Head of caudate nucleus (tissue), 42 donors: ENCODE measurements at places on chromosomes 3 and 15.

GRCh38 chr3:4011166-4011565 is 211.9 kb downstream of the LRRN1 start:
- DNase-seq, result no peak

GRCh38 chr3:71983694-71984093 is 198.7 kb upstream of the PROK2 start:
- no peak for DNase-seq

- no peak for DNase-seq
Observed at GRCh38 chr15:79007066-79007465, 62.2 kb upstream of the CTSH start.

GRCh38 chr15:88897456-88898194 is 2.3 kb upstream of the HAPLN3 start:
- peak; percentile 88 for DNase-seq

- no peak for DNase-seq
Observed at GRCh38 chr3:185717121-185717520, 107.7 kb downstream of the IGF2BP2 start.

DNA sequence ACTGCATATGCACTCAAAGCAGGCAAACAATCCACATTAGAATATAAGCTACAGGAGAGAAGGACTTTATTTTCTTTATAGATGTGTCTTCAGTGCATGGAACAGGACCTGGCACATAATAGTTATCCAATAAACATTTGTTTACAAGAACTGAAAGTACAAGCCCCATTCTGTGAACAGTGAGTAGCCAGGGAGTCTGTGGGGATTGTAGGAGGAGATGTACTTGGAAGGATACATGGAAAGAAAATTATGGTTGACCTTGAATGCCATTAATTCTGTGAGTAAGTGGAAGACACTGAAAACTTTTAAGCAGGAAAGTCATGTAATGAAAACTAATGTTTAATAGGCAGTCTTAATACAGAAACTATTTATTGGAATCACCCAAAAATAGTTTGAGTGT is 28.3 kb downstream of the MASP1 start:
- DNase-seq, result no peak

GRCh38 chr15:65323071-65323511 is 18.6 kb downstream of the RNU5B-1 start:
- DNase-seq, result peak; percentile 52

- no peak for DNase-seq
Observed at GRCh38 chr3:43010638-43011037, 31.5 kb downstream of the GASK1A start.

DNA sequence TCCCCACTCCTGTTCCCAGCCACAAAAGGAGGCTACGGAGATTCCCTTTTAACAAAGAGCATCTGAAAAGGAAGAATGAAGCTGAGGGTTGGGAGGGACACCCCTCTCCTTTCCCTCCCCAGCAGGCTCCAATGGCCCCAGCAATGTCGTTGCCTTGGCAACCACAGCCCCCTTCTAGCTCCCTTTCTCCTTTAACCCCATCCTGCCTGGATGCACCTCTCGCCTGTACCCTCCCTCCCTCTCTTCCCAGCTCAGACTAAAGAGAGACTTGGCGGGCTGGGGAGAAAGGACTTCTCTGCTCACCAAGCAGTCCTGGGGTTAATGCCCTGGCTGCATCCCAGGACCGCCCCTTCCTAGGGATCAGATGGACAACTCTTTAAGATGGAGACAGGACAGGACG is 7.1 kb upstream of the RPL29 start:
- DNase-seq, result no peak

DNA sequence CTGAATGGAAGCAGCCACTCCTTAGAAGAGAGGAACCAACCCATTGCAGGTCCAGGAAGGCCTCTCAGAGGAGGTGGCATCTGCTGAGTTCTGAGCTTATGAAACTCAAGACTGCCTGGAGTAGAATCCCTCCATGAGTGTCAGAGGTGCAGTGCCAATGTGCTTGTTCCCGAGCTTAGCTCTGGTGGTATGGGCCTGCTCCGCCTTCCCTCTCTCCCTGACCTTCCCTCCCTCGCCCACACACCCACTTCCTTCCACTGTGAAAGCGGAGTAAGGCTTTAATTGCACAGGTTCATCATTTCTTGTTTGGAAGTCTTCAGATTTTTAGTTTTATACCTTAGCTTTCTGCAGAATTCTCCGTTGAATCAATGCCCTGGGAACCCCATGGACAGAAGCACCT is 208.0 kb upstream of the BHLHE40 start:
- no peak for DNase-seq

- no peak for DNase-seq
Observed at GRCh38 chr15:43144512-43144911, 11.1 kb downstream of the TMEM62 start.

DNA sequence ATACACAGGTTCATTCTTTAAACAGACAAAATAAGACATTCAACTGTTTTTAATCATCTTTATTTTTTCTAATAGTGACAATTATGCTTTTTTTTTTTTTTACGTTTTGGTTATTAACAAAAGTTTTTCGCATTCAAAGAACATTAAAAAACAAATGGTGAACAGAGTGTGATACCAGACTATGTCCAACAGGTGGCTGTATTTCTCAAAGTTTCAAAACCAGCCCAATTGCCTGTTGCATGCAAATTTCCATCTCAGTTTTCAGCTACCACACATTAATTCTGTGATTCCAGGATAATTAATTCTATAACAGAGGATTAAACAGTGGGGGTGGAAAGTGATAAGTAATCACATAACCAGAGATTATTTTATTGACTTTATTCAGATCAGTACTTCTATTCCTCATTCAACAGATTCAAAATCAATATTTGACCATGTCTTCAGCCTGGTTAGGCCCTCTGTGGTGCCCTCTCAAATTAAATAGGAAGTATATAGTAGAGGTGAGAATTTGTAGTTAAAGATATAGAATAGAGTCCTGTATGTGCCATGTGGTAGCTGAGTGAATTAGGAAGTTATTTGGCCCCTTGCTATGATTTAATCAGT is 122.2 kb upstream of the DCBLD2 start:
- no peak for DNase-seq

DNA sequence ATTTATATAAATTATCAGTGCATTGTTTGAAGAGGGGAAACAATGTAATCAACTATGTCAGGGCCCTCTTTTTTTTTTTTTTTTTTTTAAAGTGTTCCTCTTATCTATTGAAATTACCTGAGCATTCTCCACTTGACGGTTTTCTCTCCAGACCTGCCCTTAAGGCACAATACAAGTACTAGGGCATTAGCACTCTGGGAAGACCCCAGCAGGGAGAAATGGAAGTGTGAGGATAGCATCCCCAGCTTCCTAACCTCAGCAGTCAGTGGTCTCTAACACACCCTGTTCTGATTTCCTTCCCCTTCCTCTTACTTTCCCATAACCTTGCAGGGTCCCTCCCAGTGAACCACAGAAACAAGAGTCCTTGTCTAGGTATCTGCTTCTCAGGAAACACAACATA is 458.3 kb upstream of the ARL6 start:
- DNase-seq, result no peak

GRCh38 chr3:172885704-172886103 is 135.2 kb downstream of the ECT2 start:
- DNase-seq, result no peak

GRCh38 chr3:86814918-86815655 is 175.9 kb downstream of the VGLL3 start:
- DNase-seq, result no peak

GRCh38 chr15:52136442-52136980 is 23.9 kb upstream of the BCL2L10 start:
- no peak for DNase-seq

DNA sequence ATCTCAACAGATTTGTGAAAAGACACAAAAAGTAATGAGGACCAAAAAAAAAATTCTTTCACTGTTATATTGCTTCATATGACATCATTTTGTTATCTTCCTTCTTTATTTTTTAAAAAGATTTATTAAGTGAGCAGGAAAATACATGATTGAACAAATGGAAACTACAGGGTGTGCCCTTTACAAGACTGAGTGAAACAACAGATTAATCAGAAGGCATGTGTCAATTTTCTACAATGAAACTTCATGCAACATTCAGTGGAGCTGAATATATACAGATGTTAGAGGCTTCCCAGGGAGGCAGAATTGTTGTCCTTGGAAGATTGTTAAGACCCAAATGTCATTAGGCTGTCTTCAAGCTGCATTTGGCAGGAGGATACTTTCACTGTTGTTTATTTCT is 28.4 kb upstream of the SLC2A2 start:
- no peak for DNase-seq

DNA sequence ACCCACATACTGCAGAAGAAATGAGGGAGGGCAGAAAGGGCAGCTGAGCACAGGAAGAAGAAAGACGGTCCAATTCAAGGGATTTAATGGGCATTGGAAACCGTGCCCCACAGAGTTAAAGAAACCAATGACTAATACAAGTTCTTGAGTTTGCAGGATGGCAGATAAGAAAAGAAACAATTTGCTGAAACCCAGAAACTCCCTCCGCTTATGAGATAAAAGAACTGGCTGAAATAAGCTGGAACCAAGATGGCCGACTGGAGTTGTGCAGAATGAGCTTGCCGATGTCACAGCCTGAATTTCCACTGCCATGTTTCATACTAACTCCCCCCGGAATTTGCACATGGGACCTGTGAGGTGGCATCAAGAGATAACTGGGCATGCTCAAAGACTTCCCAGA is 47.1 kb downstream of the SCAP start:
- no peak for DNase-seq

GRCh38 chr3:61946570-61947324 is 385.4 kb downstream of the PTPRG start:
- no peak for DNase-seq
